ENCODE measurements at places on chromosomes 7 and 10.

- no peak for DNase-seq
Measured at GRCh38 chr7:137989094-137989493, 12.8 kb downstream of the CREB3L2 start.

- no peak for DNase-seq
Measured at GRCh38 chr10:16606421-16606820, 84.7 kb upstream of the C1QL3 start.

DNA sequence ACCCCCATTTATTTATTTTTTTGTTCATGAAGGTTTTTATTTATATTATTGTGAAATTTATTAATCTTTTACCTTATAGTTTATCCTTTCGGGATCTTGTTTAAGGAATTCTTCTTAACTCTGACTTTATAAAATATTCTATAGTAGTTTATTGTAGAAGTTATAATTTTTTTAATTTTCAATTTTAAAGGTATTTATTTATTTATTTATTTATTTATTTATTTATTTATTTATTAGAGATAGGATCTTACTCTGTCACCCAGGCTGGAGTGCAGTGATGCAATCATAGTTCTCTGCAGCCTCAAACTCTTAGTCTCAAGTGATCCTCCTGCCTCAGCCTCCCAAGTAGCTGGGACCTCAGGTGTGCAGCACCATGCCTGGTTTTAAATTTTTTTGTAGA is 56.0 kb downstream of the NRF1 start:
- no peak for DNase-seq

- no peak for DNase-seq
Measured at GRCh38 chr7:17411922-17412321, 113.5 kb downstream of the AHR start.

GRCh38 chr7:158424011-158424410 is 163.6 kb downstream of the PTPRN2 start:
- DNase-seq: no peak
